ENCODE measurements at places on chromosomes 16 and 17.
A peak's percentile ranks its signal among the peaks of the same experiment; 100 is the strongest.

DNA sequence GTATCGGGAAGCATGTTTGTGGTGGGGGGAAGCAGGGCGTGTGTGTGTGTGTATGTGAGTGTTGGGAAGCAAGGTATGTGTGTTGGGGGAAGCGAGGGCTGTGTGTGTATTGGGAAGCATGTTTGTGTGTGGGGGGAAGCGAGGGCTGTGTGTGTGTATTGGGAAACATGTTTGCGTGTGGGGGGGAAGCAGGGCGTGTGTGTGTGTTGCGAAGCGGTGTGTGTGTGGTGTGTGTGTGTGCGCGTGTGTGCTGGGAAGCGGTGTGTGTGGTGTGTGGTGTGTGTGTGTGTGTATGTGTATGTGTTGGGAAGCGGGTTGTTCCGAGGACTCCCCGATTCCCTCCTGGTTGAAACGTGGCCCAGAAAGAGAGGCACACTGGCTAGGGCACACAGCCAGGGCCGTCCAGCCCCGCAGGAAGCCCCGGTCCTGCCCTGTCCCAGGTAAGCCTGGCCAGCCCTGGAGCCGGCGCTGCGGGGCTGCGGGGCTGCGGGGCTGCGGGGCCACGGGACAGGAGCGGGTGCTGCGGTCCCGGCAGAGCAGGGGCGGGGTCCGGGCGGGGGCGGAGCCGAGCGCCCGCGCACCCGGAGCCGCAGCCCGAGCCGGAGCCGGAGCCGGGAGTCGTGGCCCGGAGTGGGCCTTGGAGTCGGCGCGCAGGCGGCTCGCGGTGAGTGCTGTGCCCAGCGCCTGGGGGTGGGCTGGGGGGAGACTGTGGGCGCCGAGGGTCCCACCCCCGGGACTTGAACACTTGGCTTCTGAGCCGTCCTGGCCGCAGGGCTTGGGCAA lies at the start of gene NOD2:
Gene NOD2 (plus strand): TSS at position 608 of the 783 bp plus-strand sequence. CDS start 5,890 bp downstream, outside the sequence.
- no peak for DNase-seq

GRCh38 chr16:72371307-72372086 lies 199.5 kb upstream of the PMFBP1 start:
- no peak for DNase-seq

DNA sequence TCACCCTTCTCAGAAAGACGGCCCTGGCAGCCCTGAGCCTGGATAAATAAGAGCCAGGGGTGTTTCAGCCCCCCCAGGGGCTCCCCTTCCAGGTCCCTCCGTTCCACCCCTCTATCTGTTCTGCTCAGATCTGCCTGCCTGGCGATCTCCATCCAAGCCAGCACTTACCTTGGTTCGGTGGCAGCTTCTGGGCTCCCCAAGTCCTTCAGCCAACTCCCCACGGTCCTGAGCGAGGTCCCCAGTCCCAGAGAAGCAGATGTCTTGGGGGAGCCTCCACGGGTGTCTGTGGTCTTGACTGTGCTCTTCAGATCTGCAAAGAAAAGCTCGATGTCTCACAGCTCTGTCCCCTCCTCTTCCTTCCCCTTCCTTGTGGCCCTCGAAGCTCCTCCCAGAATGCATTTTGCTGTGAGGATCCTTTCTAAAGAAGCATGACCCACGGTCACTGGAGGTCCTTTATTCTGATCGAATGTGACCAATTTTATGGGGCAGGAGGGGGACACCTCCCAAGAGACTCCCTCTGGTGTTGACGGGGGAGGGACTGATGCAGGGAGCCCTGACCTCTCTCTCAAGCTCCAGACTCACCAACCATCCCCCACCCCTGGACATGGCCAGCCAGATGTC lies at the start of gene PIK3R6:
Gene PIK3R6 (minus strand): TSS at position 314 of the 621 bp plus-strand sequence. CDS start 17,880 bp downstream, outside the sequence.
- no peak for DNase-seq

- DNase-seq = no peak
Measured at GRCh38 chr17:77577491-77577890, 381.0 kb upstream of the TNRC6C start.

GRCh38 chr17:40068129-40068581 lies 5.4 kb downstream of the THRA start:
- DNase-seq = no peak

DNA sequence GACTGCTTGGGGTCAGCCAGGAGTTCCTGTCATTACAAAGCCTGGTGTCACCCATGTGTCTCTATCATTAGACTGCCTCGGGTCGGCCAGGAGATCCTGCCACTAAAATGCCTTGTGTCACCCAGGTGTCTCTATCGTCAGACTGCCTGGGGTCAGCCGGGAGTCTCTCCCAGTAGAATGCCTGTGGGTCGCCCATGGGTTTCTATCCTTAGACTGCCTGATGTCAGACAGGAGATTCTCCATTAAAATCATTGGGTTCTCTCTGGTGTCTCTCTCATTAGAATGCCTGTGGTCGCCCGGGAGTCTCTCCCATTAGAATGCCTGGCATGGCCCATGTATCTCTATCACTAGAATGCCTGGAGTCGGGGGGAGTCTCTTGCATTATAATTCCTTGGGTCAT lies 2231.0 kb downstream of the TP53TG3F start:
- no peak for DNase-seq

DNA sequence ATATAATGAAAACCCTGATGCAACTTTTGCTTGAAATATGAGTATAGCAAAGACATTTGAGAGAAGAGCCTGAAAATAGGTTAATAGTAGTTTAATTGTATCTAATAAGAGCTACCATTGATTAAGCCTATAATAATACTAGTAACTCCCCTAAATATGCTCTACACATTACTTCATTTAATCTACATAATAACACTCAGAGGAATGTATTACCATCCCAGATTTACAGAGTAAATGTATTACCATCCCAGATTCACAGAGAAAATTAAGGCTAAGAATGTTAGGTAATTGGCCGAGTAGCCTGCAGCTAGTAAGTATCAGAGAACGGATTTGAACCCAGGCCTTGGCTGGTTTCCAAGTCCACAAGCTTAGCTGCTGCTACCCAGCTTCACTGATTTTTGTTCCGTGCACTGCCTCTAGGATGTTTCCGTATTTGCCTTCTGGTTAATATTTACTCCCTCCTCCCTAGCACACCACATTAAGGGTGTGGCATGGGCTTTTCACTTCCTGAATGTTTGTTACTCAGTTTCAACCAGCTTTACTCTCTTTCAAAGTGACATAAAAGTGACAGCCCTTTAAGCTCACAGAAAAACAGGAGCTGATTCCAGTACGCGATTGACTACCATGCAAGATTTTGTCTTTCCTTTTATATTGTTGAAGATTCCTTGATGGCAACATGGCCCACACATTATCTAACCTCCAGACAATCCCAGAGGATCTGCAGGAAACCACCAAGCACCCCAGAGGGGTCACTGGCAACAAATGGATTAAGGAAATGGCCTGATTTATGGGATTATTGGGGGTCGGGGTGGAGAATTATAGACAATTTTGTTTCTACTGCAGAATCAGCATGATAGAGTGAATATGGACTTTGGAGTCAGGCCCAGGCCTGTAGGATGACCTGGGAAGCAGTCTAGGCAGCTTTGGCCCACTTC lies 26.7 kb upstream of the TOX3 start:
- DNase-seq = no peak

DNA sequence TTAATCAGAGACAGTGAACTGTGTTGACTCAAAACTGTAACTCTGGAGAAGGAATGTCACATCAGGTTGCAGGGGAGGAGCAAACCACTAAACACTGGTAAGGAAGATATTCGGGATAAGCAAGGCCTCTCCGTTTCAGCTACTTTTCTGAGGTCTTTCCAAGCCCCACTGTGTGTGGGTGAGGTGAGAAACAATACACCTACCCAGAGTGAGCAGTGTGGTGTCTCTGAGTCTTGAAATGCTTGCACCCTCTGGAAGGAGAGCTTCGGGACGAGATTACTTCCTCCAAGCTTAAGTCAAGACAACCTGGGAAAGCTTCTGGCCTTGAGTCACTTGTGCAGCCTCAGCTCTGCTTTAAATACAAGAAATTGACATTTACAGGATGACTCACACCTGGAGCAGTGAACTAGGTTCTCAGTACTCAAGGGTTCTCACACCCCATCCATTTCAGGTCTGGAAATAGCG lies 2.5 kb upstream of the MAP3K14 start:
- no peak for DNase-seq

GRCh38 chr17:38550661-38551060 lies 55.1 kb downstream of the SRCIN1 start:
- DNase-seq = no peak

DNA sequence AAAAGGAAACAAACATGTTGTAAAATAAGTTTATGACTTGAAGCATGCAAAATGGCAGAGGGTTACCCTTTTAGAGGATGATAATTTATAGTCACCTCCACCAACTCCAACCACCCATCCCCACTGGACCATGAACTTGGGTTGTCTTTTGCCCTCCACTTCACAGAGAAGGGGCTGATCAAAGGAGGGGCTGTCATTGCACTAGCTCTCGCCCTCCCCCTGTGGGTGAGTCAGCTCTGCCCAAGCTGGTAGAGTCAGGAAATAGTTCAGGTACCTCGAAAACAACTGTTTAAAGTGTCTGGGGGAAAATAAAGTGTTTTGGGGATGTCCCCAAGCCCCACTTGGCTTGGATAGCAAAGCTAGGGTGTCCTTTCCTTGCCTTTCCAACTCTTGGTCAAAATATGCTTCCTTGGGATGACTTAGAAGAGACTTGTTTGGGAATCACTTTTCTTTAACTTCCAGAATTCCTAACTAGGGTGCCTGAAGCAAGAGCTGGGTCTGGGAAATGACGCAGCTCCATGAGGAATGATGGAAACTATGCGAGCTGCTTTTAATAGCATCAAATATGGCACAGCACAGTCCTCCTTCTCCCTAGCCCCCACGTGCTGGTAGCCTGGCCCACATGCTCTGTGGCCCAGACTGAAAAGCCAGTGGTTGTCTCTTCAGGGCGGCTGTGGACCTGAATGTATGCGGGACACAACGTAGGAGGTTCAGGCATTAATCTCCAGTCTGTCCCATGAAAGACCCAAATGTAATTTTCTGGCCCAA lies 40.7 kb downstream of the TBX4 start:
- DNase-seq = no peak

DNA sequence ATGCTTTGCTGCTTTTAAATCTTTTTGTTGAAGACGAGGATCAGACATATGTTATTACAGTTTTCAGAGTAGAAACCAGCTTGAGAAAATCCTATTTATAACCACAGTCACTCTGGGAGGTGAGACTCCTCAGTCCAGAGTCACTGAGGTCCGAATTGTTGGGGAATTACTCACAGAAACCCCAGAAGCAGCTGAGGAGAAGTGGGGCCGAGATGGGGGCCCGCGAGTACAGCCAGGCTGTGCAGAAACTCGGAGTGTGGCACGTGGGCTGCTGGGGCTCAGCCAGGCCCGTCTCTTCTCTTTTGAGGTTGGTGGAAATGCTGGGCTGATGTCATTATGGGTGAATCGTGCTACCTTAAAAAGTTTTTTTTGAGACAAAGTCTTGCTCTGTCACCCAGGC lies 14.4 kb upstream of the GNG13 start:
- DNase-seq = no peak

DNA sequence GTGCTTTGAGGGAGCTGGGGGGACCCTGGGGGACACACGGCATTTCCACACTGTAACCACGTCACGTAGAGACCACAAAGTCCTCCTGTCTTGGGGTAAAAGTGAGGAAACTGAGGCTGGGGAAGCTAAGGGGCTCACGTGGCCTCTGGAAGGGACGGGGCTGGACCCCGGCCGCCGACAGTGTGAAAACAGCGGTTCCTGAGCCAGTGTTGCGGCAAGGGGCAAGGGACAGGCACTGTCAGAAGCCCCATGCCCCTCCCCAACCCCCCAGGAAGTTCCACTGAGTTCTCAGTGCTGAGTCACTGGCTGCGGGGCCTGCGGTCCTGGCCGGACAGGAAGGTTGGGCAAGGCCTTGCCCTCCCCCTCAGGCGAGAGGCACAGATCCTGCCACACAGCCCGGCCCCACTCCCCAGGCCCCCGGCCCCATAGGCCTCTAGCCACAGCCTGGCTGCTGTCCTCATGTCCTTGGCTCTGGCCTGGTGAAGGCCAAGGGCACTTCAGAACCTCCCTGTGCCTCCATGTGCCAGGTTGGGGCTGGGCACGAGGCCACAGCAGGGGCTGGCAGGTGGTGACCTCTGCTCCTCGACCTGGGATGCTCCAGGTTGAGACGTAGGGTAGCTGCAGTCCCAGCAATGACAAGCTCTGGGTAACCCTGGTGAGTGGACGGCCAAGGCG lies 5.0 kb upstream of the CCDC57 start:
- DNase-seq = no peak

GRCh38 chr17:48102043-48102750 lies 919 bp upstream of the CBX1 start:
- DNase-seq = no peak

DNA sequence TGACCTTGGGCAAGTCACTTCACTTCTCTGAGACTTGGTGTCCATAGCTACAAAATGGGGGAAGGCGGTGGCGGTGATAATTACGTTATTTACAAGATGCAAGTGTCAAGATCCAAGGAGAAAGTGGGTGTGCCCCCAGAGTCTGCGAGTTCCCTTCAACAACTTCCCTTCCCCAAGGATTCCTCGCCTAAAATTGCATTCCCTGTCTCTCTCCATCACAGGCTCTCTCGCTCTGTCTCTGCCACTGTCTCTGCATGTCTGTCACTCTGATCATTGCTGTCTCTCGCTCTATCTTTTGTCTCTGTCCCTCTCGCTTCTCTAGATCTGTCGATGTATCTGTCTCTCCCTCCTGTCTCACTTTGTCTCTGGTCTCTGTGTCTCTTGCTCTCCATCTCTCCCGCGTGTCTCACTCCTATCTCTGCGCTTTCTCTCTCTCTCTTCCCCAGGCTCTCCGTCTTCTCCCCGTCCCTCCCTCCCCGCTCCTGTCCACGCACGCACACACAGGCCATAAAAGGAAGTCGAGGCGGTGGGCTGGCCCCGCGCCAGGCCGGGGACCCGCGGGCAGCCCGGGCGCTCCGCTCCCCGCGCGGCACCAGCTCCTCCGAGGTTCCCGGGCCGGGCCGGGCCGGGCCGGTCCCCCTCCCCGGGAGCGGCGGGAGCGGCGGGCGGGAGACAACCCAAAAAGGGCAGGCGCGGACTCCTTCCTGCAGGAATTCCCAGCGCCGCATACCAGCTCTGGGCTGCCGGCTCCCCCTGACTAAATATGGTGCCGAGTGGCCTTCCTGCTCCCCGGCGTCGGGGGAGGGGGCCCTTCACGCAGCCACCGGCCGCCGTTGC lies 1.1 kb upstream of the MYH11 start:
- no peak for DNase-seq

- DNase-seq = no peak
Measured at GRCh38 chr16:54506741-54507500, 220.3 kb upstream of the IRX3 start.

DNA sequence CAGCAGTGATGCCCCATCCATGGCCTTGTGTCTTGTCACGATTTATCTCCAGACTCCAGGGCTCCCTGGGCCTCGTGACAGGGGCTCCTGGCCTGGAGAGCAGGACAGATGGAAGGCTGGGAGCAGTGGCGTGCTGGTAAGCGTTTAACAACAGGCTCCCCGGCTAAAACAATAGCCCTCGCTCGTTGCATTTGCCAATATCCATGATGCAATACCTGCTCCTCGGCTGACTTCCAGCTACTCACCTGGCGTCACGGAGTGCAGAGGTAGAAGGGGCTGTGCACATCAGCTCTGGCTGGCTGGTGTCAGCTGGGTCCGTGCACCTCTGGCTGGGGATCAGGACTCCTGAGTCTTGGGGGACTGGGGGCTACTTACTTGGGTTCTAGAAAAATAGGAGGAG lies 1.5 kb upstream of the BICDL2 start:
- no peak for DNase-seq

GRCh38 chr17:42277342-42277712 lies 1.1 kb upstream of the STAT5B start:
- no peak for DNase-seq

GRCh38 chr17:40062329-40063186 lies at the start of gene THRA:
Gene THRA (plus strand): TSS chr17:40062965. CDS start chr17:40074489, 11,524 bp downstream.
- DNase-seq = peak; percentile 20

GRCh38 chr17:79738643-79739042 lies 7.9 kb downstream of the ENPP7 start:
- DNase-seq = no peak

- no peak for DNase-seq
Measured at GRCh38 chr16:60077861-60078260, 1343.7 kb upstream of the GOT2 start.
